ENCODE measurements at places on chromosomes 1 and 21.
A peak's percentile ranks its signal among the peaks of the same experiment; 100 is the strongest.

- no peak for ATAC-seq
- no peak overlapping the region for H3K4me3 ChIP-seq
- no peaks in the 10 kb centered on the region for H3K4me1 ChIP-seq
- H3K27ac ChIP-seq = no peak overlapping the region
Measured at GRCh38 chr1:47753808-47754207, 243.4 kb downstream of the TRABD2B start.

DNA sequence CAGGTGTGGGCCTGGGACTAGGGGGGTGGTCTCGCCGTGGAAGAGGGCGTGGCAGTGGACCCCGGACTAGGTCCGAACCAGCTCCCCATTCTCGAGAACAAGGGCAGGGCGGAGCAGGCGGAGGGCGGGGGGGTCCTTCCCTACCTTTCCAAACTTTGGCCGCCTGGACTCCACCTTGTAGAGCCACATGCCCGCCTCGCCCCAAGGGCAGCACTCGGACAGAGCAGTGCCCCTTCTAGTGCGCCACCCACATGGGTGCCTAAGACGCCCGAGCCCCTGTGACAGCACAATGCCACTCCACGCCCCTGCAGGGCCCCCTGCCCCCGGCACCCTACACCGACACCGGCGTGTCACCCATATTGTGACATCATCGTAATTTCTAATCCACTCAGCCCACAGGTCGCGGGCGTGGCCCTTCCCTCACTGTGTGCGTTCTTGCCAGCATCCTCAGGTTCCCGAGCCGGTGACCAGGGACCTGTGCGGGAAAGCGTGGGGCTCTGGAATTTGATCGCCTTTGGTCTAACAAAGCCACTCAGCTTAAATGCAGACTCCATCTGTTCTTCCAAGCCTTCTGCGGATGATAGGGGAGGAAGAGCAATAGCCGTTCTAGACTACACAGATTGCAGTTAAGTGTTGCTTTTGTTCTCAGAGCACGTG lies 553 bp upstream of the STMN1 start:
- H3K4me1 ChIP-seq = peaks cover 5% of the 10 kb centered on the region
- H3K27me3 ChIP-seq = no peaks in the 10 kb centered on the region
- peak; percentile 14 for ATAC-seq
- H3K4me3 ChIP-seq = peak overlapping the region; percentile 98
- H3K27ac ChIP-seq = peak overlapping the region; percentile 61
- H3K36me3 ChIP-seq = peaks cover 36% of the 10 kb centered on the region

DNA sequence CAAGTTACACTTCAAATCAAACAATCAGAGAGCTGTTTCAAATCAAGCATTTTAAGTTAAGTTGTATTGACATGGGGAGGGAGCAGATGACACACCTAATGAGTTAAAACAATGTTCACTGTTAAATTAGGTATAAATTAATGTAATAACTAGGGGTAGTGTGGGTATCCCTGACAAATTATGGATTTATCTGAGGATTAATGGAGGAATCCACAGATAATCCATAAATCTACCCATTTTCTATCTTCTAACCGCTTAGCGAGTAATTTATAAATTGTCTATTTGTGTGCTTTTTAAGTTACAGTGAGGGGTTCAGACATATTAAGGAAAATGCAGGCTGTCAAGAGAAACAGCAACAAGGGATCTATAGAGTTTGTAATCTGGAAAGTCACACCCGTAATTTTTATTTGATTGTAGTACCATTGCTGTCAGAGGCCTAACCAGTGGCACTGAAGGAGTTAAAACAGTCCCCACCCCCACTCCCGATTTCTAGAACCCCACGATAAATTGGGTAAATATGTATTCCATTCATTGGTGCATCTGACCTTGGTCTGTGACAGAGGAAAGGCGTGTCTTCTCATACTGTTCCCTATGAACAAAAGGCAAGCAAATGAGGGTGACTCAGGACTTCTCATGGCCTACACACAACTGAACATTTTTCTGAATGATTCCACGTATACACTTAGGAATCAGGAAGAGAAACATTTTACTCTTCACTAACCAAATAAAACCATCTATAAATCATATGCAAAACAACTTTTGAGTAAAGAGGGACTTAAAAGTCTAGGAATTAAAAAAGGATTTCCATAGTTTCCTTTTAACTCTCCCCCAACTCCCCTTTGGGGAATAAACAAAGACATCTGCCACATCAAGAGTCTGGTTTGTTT lies 7.4 kb downstream of the IRF2BP2 start:
- peaks cover 26% of the 10 kb centered on the region for H3K4me1 ChIP-seq
- H3K4me3 ChIP-seq = peak overlapping the region; percentile 87

DNA sequence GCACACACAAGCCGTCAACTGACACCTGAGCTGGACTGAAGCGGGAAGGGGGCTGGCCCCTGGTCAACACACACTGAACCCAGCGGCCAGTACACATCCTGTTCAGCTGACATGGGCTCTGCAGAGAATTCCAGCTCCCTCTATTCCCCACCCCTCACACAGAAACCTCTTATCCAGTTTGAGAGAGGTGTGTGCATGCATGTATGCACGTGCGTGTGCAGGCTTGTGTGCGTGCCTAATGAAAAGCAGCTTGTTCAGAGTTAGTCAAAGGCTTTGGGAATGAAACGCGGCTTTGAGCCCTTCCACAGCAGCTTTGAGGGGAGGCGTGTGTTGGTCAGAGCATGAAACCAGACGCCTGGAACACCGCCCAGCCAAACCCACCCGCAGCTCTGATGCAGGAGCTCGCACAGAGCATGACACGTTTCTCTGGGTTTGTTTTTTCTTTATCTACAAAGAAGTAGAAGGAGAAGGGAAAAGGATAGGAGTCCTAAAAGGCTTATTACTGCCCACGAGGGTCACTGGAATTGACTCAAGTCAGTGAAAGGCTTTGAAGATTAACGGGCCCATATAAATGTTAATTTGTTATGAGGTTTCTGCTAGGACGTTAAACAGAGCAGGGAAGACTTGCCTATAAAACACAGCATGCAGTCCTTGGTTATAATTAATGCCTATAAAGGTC lies 184.2 kb downstream of the ETS2 start:
- ATAC-seq = no peak
- peaks cover 8% of the 10 kb centered on the region for H3K4me1 ChIP-seq
- H3K36me3 ChIP-seq = no peaks in the 10 kb centered on the region
- H3K4me3 ChIP-seq = no peak overlapping the region
- no peak overlapping the region for H3K27ac ChIP-seq

- H3K36me3 ChIP-seq = peaks cover 6% of the 10 kb centered on the region
- no peak overlapping the region for H3K4me3 ChIP-seq
- ATAC-seq = no peak
- H3K27ac ChIP-seq = no peak overlapping the region
- peaks cover 37% of the 10 kb centered on the region for H3K4me1 ChIP-seq
Measured at GRCh38 chr1:66290761-66291530, 243.0 kb upstream of the SGIP1 start.
